GM12892 (cell line): ENCODE measurements at places on chromosomes 11 and 22.
A peak's percentile ranks its signal among the peaks of the same experiment; 100 is the strongest.

DNA sequence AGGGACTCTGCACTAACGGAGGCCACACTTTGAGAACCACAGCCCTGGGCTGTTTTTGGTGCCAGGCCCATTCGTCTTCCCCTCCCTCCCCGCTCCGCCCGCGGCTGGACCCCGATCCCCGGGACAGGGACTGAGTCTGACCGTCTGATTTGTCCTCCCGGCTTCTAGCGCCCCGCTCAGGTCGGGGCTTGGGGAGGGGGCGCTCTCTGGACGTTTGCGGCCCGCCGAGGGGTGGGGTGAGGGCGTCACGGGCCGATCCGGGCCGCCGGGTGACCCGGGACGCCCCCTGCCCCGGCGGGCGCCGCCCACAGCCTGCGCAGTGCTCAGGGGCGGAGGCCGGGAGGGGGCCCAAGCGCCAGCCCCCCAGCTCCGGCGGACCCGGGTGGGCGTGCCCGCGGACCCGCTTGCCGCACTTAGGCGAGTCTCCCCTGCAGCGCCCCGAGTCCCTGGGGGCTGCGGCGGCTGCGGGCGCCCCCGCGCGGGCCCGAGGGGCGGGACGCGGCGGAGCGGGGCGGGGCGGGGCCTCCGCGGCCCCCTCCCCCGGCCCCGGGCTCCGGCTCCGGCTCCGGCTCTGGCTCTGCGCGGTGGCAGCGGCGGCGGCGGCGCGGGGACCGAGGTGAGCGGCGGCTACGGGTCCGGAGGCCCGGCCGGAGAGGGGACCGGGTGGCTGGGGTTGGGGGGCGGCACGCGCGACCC, 33.7 kb upstream of the PRR5 start:
- DNase-seq: no peak

DNA sequence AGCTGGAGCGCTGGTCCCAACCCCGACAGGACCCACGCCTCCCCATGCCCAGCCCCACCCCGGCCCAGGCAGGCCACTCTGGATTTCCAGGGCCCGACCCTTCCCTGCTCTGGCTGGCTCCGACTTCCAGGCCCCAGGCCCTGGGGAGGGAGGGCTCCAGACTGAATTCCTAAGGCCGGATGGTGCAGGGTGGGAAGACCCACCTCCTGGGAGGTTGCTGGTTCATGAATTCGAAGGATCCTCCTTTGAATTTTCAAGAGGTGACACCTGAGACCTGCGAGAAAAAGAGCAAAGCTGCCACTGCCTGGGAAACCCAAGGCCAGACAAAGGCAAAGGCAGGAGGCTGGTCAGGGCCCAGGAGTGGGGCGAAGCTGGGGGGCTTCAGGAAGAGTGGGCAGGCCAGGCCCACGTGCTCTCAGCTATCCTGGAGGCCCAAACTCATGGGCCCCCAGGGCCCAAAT, 47.0 kb upstream of the LINC01488 start:
- DNase-seq: no peak

DNA sequence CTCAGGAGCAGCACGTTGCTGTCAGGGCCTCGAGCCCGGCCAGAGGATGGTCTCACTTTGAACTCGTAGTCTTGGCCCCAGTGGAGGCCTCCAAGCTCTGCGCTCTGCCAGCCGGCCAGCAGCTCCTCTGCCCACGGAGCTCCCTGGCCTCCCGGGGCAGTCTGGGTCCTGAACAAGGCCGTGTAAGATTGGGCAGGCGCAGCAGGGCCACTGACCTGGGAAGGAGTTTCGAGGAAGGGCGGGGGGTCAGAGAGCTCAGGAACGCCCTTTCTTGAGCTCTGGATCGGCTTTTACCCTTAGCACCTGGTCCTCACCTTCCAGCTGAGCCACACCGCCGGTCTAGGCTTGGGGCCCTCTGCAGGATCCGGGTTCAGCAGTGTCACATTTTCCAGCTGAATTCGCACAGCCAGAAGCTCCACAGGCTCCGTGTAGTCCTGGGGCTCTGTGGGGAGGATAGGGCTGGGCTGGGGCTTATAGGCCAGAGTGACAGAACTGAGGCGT, 2.1 kb downstream of the ROBO4 start:
- no peak for DNase-seq

- DNase-seq: no peak
Observed at GRCh38 chr11:109795234-109795633, 298.0 kb upstream of the ZC3H12C start.

- no peak for DNase-seq
Observed at GRCh38 chr11:64436000-64436399, 77.0 kb downstream of the RPS6KA4 start.

DNA sequence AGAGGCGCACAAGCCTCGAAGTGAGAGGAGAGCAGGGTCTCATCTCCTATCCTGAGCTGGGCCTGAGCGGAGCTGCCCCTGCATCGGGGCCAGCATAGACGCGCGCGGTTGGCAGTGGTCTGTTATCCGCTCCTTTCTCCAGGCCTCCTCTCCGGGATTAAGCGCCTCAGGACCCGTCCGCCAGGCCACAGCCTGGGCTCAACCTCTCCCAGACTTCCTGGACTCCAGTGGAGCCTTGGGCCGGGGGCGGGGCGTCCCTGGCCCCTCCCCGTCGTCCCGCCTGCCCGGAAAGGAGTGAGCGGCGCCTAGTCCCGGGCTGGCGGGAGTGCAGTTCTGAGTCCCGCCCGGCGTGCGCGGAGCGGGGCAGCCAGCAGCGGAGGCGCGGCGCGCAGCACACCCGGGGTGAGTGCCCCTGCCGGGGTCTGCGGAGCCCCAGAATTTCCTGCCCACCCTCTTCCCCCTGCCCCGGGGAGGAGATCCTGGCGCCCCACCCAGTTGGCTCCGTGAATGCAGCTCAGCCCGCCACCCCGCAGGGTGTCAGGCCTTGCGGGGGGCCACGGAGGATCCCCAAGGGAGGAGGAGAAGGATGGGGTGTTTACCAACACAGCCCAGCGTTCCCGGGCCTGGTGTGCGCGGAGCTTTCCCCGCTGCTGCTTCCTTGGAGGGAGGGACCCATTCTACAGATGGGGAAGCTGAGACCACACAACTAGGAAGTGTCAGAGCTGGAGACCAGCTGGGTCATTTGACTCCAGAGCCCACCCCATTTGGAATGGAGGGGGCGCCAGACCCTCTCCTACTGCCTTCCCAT, at the start of gene TCIRG1:
TSS of gene TCIRG1 (plus strand) at position 308 of the 808 bp plus-strand sequence. CDS start 2,247 bp downstream, outside the sequence.
- peak; percentile 97 for DNase-seq

DNA sequence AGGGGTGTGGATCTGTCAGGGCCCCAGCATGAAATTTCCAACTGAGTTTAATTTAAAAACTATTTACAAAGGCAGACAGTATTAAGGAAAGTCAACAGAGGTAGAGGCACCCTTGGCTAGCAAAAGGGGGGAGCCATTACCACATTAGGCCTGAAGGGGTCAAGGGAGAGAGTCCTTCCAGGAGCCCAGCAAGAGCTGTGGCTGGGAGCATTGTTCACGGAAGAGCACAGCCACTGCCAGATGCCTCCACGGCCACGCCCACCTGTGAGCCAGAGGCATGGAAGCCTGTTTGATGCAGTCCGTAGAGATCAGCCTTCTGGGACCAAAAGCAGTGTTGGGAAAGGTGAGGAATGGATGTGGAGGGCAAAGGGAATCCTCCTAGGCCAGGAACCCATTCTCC, 102.6 kb downstream of the GALNT18 start:
- DNase-seq: no peak

GRCh38 chr11:120086651-120087050, 51.3 kb downstream of the TRIM29 start:
- DNase-seq: no peak
